Panc1 (cell line): ENCODE measurements at places on chromosomes 7 and 10.

- DNase-seq, result no peak
These were observed 38.7 kb downstream of the KCNH2 start for GRCh38 chr7:150939466-150939865.

DNA sequence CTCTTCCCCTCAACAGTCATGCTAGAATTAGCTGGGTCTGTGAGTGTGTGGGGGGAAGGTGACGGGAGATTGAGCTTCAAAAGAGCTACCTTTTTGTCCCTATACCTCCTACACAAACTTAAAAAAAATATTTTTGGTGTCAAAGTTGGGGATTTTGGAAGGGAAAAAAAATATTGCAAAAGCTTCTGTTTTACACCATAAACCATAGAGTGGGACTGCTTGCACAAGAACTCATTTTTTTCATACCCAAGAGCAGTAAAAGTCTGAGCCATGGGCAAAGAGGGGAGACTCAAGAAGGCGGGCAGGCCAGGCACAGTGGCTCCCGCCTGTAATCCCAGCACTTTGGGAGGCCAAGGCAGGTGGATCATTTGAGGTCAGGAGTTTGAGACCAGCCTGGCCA is 9.4 kb upstream of the ZDHHC4 start:
- DNase-seq, result no peak

DNA sequence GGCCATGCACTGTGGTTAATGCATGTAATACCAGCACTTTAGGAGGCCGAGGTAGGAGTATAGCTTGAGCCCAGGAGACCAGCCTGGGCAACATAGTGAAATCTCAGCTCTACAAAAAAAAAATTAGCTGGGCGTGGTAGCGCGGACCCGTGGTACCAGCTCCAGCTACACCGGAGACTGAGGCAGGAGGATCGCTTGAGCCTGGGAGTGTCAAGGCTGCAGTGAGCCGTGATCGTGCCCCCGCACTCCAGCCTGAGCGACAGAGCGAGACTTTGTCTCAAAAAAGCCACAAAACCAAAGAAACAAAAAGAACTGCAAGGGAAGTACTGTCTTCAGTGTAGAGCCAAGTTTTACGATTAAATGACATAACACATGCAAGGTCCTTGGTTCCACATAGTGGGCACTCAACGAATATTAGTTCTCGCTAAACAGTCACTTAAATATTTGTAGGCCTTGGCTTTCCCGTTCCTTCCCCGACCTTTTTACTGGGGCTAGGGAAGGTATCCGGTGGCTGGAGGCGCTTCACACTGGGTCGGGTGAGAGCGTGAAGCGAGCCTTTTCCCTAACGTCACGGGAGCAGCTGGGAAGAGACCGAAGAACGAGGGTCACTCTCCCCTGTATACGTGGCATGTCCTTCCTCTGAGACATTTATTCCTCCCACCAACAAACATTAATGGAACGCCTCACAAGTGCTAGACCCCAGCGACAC is 993 bp upstream of the SND1 start:
- no peak for DNase-seq

- DNase-seq, result no peak
These were observed 43.9 kb downstream of the C10orf143 start for GRCh38 chr10:130066743-130067142.

- DNase-seq, result no peak
These were observed 114.9 kb upstream of the NANOS1 start for GRCh38 chr10:118914629-118915028.

GRCh38 chr7:9231630-9232121 is 798.3 kb downstream of the NXPH1 start:
- no peak for DNase-seq

GRCh38 chr10:122237331-122237990 is 33.6 kb upstream of the BTBD16 start:
- no peak for DNase-seq
